Activated CD4-positive, alpha-beta T cell treated with anti-CD3 and anti-CD28 coated beads, Interleukin-2, amount 10 ng/mL, durations not matched to agents 7 days and 5 days (primary cell): ENCODE measurements at places on chromosomes 1 and 21.
A peak's percentile ranks its signal among the peaks of the same experiment; 100 is the strongest.

GRCh38 chr1:167136806-167137205 is 42.9 kb downstream of the STYXL2 start:
- no peak for DNase-seq

DNA sequence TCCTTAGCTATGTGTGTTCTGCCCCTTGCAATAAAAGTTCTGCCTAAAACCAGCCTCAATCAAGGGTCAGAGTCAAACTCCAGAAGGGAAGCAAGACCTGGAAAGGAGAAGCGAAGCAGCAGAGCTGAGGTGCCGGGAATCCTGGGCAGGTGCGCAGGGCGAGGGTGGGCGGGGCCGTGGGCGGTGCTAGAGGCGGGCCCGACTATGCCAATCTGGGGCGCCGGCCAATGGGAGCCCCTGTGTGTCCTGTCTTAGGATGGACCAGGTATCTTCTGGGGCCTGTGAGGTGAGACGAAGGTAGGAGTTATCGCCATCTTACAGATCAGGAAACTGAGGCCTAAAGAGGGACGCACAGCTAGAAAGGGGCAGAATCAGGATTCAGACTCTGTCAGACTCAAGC is 120.3 kb downstream of the PTPRU start:
- DNase-seq = no peak

- DNase-seq = no peak
Measured at GRCh38 chr1:5739561-5740078, 252.6 kb downstream of the NPHP4 start.

GRCh38 chr1:32474954-32475353 is 10.1 kb downstream of the ZBTB8B start:
- DNase-seq = no peak

DNA sequence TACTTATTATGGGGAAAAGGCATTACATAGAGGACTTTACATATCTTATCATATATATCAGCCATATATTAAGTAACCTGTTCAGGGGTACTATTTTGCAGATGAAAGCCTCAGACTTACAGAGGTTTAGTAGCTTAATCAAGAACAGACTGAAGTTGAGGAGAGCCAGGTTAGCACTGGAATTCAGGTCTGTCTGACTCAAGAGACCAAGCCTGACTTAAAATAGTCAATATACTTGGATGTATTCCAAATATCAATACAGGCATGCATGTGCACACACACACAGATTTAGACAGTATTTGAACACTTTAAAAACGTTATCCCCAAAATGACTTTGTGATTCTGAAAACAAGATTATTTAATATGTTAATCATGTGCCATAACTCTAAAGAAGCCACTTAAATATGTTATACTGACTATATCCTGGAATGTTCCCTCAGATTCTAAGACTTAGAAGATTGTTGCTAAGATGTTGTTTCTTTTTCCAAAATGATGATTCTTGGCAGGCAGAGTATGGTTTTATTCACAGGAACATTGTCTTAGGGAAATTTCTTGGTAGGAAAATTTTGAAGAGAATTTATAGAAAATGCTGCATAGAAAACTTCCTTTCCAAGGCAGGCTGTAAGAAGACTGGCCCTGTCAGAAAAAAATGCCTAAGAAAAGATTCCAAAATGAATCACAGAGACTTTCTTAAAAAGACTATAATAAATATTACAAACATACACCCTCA is 61.6 kb downstream of the ADAMTS1 start:
- no peak for DNase-seq

GRCh38 chr1:85692730-85693314 is 15.4 kb downstream of the ZNHIT6 start:
- no peak for DNase-seq

GRCh38 chr1:114248162-114248561 is 94.5 kb upstream of the SYT6 start:
- no peak for DNase-seq

GRCh38 chr1:162329826-162330225 is 46.8 kb downstream of the SPATA46 start:
- DNase-seq = no peak

DNA sequence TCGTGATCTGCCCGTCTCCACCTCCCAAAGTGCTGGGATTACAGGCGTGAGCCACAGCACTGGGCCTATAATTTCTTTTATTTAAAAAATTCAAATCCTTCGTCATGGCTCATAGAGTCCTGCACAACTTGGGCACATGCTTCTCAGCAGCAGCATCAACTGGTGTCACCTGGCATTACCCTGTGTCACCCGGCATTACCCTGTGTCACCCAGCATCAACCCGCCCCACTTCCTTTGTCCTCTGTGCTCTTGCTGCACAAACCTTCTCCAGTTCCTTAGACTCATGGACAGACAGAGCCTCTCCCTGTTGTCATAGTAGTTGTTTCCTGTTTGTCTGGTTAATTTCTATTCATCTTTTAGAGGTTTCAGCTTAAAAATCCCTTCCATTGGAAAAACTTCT is 121.2 kb upstream of the SERBP1 start:
- no peak for DNase-seq

DNA sequence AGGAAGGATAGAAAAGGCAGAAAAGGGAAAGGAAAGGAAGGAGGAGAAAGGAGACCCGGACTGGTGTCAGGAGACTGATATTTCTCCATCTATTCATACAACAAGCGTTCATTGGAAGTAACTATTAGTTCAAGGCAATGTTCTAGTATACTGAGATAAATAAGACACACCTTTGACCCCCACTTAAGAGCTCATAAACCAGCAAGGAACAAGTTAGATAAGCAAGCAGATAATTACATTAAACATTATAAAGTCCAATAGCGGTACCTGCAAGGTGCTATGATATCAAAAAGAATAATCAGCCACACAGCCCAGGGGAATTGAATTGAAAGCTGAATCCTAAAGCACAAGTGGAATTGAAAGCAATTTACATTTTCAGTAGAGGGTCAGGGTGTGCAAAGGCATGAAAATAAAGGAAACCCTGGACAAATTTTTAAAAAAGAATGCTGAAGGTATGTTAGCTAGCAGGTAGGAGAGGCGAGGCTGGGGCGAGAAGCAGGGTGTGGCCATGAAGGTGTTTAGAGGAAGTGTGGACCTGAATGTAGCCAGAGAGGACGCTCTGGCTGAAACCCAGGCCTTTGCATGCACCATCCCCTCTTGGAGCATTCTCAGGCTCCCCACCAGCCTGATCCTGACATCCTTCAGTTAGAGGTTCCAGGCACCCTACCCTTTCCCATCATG is 200.0 kb downstream of the SETD4 start:
- DNase-seq = no peak

GRCh38 chr1:227759341-227760300 is 24.4 kb downstream of the SNAP47 start:
- no peak for DNase-seq

DNA sequence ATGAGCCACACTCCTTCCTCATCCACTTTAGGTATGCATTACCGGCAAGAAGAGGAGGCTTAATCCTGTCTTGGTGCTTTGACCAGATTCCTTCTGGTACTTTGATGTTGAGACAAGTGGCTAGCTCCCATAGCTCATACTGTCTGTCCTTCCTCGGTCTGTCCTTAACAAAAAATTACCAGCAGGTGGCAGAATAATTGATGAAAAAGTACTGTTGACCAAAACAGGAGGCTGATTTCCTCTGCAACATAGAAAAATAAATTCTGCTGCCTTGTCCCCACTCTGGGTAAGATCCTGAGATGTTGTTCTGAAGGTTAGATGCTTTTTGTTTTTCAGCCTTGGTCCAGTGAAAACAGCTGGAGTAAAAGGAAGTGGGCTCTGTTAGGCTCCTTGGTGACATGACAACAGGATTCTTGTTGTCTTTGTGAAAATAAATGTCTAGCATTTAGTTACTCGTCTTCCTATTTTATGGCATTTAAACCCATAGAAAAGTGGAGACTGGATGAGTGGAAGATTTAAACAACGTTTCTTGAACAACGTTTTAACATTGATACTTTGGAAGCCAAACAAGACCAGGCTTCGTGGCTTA is 11.2 kb upstream of the HJV start:
- peak; percentile 29 for DNase-seq

DNA sequence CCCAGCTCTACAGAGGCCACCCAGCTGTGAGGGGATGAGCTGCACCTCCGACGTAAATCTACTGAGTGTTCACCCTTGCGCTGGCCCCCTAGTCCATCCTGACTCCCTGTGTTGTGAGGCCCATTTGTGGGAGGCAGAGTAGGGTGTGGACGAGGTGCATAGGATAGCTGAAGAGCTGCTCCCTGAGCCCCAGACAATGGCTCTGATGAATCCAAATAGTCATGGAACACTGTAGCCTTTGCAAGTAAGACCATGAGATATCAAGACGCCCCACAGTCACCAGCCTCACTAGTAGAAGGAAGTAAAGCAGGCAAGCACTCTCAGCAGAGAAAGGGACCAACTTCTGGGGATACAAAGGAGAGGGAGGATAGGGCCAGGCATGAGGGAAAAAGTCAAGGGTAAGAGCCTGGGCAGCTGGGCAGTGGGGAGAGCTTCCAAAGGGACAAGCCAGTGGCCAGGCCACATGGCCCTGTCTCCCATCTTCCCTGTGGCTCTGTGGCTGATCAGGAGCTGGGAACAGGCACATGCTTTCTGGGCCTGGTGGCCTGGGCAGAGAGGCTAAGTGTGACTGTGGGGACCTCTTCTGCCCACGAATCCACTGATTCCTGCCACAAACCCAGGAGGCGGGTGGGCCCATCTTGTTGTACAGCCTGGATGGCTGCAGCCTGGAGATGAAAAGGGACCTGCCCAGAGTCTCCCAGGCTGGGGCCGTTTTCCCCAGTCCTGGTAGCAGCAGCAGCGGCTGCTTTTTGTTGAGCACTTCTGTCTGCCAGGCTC is 55.5 kb upstream of the EPS8L3 start:
- no peak for DNase-seq

DNA sequence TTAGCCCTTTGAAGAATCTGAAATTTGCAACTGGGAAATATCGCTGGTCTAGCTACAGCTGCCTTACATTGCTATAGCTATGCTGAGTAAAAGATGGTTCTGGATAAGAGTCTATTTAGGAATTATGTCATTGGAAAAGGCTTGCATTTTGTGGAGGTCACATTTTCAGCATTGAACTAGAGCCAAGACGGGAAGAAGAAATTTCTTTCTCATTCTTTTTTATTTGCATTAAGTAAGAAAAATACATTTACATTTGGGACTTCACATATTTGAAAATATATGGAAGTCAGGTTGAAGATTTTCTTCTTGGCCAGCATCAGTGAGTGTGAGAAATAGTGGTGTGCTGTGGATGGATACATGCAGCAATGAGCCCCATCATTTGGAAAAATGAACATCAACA is 291.6 kb downstream of the PTBP2 start:
- no peak for DNase-seq

DNA sequence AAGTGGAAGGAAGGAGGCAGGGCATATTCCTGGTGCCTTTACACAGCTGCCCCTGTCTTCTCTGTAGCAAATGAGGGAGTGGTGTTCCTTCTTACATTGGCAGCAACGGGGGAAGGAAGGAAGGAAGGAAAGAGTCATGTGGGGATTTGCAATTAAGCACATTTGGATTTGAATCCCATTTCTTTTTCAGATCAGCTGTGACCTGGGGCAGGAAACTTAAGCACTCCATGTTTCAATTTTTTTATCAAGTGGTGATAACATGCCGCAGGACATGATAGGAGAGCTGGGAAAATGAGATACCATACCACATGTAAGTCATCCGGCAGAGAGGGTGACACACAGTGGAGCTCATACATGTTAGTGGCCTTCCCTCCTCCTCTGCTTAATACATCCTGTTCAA is 186.8 kb downstream of the APP start:
- DNase-seq = no peak

DNA sequence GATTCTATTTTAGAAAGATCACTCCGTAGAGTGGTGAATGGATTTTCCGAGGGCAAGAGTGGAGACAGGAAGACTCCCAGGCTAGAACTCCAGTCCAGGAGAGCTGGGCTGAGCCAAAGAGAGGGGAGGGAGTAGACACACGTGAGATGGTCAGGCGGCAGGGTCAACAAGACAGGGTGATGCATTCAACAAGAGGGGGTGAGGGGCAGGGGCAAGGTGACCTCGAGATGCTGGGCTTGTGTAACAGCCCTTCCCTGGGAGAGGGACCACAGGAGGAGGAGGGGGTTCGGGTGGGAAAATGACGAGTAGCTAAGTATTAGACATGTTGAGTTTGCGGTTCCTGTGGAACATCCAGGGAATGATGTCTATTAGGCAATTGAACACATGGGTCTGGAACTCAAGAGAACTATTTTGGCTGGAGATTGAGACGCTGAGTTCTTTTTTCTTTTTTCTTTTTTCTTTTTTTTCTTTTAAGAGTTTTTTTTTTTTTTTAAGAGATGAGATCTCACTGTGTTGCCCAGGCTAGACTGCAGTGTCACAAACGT is 13.3 kb downstream of the RSPO1 start:
- no peak for DNase-seq

- DNase-seq = no peak
Measured at GRCh38 chr1:191984856-191985255, 173.4 kb upstream of the RGS18 start.

DNA sequence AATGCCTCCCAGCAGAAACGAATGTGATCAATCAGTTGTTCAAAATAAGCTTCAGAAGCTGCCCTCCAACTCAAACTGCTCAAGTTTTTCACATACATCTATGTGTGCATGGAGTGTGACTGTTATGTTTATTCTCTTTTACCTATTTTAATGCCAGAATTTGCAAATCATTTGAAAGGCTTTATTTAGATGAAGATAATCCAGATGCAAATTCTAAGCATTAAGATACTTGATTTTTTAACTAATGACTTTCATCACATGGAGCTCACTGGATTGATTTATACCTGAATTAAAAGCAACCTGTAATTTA is 69.5 kb downstream of the PLD5 start:
- no peak for DNase-seq

DNA sequence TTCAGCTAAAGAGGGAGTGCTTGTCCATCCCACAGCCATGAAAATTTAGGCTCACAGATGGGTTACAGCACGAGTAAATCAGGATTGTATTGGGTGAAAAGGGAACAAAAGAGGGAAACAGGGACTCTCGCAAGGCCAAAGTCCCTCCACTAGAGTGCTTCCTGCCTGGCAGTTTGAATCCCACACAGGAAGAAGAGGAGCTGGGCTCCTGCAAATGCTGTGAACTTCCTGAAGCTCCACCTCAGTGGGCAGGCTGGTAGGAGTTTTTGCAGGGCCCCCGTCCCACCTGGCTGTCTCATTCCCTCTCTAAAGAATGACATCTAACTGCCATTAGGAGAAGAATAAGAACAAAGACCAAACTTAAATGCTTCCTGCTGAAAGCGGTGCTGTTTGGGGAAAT is 712.0 kb upstream of the PRMT6 start:
- DNase-seq = no peak

DNA sequence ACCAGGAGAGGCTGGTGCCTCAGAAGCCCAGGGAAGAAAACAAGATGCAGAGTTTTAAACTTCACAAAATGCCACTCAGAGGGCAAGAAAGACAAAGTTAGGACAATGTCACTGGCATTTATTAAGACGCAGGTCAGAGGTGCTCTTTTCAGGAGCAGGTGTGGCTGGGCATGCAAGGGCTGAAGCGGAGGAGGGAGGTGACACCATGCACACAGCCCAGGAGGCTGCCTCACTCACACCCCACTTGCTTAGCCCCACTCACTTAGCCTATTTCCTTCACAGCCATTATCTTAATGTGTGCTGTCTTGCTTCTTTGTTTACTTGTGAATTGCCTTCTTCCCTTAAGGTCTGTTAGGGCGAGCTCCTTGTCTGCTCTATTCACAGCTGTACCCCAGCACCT is 17.2 kb downstream of the HIVEP3 start:
- peak; percentile 5 for DNase-seq

- DNase-seq = no peak
Measured at GRCh38 chr1:27591622-27592021, 12.3 kb downstream of the AHDC1 start.

- DNase-seq = no peak
Measured at GRCh38 chr1:231351816-231352215, 13.7 kb downstream of the SPRTN start.
